ENCODE measurements at places on chromosomes 7 and 10.

GRCh38 chr10:71959526-71959925 lies 4.7 kb upstream of the CHST3 start:
- DNase-seq, result no peak

DNA sequence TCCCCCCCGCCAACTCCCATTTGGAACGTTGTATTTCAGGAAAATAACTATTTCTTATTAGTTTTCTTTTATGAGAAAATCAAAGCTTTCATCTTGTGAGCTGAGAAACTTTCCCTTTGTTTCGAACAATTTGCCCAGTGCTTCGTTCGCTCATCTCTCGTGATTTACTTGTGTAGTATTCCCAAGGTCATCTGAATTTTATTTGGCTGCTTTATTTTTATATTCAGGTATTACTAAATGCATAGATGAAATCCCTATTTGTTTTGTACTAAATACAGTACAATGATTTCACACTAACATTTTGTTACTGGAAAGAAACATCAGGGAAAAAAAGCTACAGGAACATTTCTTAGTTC lies 12.0 kb upstream of the EBLN1 start:
- DNase-seq, result no peak

DNA sequence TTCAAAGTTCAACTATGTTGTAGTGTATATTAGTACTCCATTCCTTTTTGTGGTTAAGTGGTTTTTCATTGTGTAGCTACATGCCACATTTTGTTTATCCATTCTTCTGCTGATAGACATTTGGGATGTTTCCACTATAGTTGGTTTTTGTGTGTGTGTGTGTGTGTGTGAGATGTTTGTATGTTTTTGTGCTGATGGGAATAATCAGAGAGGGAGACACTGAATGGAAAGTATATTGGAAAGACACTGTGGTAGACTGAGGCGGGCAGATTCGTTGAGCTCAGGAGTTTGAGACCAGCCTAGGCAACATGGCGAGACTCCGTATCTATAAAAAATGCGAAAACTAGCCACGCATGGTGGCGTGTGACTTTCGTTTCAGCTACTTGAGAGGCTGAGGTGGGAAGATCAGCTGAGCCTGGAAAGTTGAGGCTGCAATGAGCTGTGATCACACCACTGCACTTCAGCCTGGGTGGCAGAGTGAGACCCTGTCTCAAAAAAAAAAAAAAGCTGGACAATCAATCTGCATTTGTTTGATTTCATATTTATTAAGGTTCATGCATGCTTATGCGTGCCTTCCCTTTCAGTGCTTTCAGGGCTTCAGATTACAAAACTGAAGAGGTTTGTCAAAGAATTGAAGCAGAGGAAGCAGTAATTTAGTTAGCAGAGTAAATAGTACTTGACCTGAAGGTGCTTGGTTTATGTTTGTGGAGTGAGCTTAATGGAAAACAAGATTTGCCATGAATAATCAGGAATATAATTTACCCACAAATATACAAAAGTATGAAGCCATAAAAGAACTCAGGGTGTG lies 14.7 kb downstream of the SEC24C start:
- no peak for DNase-seq

DNA sequence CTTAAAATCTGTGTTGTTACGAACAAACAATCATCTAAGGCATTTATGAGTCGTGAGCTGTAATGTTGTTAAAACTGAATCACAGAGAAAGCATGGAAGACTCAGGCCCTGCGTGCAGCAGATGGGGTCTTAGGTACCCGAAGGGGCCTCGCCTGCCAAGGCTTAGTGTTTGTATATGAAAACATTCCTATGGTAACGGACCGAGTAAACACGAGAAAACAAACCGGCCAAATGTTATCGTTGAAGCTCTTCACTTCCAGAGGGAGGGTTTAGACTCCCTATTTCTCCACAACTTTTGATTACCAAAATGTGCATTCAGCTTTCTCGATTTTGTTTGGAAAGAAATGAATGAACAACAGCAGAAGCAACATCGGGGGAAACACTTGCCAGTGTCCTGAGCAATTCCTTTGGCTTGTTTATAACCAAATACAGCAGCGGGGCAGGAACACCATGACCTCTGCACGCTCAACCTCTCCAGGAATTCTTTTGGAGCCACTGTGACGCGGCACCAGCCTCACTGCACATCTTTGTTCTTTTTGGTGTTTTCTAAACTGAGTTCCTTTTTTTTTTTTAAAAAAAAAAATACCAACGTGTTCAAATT lies 121.6 kb upstream of the KLF6 start:
- peak; percentile 68 for DNase-seq

DNA sequence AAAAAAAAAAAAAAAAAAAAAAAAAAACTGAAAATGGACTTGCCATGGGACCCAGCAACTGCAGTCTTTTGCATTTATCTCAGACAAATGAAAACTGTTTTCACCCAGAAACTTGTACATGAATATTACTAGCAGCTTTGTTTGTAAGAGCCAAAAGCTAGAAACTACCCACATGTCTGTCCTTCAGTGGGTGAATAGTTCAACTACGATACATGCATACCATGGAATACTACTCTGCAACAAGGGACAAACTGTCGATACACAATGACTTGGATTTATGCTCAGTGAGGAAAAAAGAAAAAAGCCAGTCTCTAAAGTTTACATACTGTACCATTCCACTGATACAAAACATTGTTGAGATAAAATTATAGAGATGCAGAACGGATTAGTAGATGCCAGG lies 195.6 kb downstream of the KIAA1217 start:
- no peak for DNase-seq

DNA sequence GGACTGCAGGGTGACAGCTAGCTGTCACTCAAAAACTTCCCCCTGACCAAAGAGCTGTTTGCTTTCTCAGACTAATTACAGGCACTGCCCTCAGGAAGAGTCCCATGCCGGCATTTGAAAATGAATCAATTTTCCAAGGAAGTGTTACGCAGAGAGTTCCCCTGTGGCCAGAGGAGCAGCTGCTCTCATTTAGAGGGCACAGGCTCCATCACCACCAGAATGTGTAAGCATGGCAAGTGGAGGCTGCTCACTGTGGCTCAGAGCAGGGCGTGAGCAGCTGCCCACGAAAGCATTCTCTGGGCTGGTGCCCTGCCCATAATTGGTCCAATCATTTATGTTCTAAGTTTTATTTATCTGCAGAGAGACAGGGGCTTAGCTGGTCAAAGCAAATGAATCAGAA lies 202.2 kb downstream of the RAMP3 start:
- no peak for DNase-seq

- DNase-seq, result no peak
These were observed 2.5 kb downstream of the HSPB1 start for GRCh38 chr7:76304888-76305375.

- DNase-seq, result no peak
These were observed 666.1 kb upstream of the FOXK1 start for GRCh38 chr7:4015996-4016395.

GRCh38 chr7:31411416-31411815 lies 70.9 kb upstream of the NEUROD6 start:
- no peak for DNase-seq

- DNase-seq, result no peak
These were observed 17.5 kb upstream of the KIF20B start for GRCh38 chr10:89683883-89684282.

DNA sequence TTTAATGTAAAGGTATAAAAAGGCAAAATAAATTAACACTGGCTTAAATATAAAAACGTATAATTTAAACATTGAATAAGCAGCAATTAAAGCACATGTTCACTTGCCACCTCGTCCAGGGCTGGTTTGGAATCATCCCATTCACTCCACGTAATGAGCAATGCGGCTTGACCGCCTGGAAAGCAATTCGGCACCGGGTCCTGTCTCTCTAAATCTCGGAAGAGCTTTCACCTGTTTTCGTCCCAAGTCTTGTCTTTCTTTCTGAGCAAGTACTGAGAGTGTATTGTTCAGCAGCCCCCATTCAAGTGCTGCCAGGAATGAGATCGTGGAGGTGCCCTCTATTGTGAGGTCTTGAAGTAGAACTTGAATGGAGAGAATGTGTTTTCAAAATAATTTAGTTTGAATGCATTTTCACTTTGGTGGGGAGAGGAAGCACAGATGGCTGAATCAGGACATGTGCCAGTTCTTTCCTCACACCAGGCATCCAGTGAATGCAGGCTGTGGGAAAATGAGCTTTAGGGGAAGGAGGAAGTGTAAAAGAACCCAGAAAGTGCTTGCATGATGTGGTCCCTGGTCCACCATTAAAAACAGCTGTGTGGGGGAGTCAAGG lies 515.2 kb downstream of the REEP3 start:
- no peak for DNase-seq

DNA sequence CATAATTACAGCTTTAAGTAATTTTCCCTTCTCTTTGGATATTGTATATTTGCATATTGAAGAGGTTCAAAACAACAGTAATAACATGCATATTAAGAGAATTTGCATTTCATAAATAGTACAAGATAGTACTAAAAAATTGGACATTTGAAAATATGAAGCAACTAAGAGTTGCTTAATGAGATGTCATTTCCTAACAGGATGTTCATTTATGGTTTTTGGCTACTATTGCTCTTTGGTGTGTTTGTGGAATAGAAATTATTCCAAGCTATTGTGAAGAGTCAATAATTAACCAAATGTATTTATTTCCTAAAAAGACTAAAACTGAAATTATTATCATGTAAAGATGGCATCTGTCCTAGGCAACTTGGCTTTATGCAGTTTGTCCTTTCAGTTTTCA lies 4.1 kb upstream of the SGCE start:
- DNase-seq, result no peak

DNA sequence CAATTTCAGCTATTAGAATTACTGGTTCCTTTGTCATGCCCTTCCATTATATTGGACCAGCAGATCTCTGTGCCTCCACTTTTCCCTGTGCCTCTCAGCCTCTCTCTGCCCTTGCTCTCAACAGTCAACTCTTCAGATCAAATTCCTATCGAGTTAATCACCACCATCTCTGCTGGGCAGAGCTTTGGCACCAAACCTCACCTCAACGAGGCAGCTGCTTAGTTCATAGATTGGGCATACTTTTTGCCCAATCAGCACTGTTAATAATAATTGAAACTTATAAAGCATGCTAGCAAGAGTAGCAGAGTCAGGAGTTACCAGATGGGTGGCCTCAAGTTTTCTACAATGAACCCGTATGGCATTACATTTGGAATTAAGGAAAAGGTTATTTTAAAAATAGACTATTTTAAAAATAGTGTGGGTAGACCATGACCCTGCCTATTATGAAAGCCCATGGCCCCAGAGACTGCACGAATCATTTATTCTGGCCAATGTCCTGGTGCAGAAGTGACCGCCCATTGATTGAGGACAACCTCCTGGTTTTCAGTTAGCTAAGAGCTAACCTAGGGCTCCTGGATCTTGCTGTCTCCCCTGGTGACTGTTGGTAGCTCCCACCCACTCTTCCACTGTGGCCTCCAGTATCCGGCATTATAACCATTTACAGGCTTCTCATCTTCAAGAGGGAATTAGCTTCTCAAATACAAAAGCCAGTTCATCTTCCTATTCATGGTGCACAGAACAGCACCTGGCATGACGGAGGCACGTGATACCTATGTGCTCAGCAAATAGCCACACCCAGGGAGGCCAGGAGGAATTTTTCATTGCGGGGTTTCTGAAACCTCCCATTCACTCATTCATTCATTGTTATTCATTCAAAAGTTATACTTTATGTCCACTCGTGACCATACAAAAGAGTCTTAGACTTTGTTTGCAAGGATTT lies 265.4 kb downstream of the INHBA start:
- DNase-seq, result no peak

DNA sequence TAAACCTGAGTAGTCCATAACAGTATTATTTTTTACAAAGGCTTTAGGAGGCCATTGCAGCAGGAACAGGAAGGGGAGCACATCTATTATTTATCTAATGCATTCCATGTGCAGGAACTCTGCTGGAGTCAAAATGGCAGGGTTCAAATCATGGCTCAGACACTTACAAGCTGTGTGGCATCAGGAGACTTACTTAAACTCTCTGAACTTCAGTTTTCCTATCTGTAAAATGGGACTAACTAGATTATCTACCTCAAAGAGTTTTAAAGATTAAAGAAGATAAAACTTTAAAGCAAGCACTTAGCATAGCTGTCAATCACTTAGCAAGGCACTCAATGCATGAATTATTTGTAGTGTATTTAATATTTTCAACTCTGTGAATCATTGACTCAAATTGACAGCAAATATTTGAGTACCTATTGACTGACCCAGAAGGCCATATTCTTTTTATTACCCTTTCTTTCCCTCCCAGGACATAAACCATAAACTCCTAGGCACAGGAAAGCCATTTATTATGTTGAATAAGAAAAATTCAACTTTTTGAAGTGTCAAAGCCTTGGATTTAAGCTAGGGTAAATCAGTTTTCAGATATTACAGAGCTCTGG lies 115.8 kb upstream of the FAM204A start:
- no peak for DNase-seq

DNA sequence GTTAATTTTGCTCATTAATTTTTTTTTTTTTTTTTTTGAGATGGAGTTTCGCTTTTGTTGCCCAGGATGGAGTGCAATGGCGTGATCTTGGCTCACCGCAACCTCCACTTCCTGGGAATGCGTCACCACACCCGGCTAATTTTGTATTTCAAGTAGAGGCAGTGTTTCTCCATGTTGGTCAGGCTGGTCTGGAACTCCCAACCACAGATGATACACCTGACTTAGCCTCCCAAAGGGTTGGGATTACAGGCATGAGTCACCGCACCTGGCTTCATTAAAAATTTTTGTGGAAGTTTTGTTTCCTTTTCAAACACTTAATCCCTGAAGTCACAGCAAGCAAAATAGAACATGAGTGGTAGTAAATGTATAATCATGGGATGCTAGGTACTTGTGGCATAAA lies 857.2 kb upstream of the PHF14 start:
- DNase-seq, result no peak

DNA sequence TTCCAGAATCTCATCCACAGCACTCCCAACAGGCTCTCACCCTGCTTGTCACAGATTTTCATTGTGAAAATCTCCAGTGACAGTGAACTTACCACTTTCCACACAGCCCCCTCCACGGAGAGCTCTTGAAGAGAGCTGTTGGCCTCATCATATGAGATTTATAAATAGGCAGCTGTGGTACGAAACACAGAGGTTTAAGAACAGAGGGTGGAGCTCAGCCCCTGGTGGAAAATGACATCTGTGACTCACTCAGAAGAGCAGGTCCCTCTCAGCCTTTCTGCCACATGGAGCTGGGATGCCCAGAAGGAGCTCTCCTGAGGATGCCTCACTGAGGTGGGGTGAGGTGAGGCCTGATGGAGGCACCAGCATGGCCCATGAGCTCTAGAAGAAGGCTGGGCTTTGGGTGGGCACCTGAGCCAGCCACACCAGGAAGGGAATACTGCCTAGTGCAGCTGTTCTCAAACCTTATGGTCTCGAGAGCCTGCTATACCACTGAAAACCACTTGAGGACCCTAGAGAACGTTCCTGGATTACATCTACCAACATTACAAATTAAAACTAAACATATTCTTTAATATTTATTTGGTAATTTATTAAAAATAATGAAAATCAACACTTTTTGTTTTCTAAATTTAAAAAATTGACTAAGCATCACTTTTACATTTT lies 25.8 kb upstream of the EEPD1 start:
- DNase-seq, result no peak

GRCh38 chr7:134594877-134595276 lies 46.0 kb downstream of the AKR1B15 start:
- no peak for DNase-seq
